ENCODE measurements at places on chromosomes 5 and 9.
A peak's percentile ranks its signal among the peaks of the same experiment; 100 is the strongest.

GRCh38 chr5:485946-486491, 38.2 kb downstream of the SLC9A3 start:
- no peak for DNase-seq

DNA sequence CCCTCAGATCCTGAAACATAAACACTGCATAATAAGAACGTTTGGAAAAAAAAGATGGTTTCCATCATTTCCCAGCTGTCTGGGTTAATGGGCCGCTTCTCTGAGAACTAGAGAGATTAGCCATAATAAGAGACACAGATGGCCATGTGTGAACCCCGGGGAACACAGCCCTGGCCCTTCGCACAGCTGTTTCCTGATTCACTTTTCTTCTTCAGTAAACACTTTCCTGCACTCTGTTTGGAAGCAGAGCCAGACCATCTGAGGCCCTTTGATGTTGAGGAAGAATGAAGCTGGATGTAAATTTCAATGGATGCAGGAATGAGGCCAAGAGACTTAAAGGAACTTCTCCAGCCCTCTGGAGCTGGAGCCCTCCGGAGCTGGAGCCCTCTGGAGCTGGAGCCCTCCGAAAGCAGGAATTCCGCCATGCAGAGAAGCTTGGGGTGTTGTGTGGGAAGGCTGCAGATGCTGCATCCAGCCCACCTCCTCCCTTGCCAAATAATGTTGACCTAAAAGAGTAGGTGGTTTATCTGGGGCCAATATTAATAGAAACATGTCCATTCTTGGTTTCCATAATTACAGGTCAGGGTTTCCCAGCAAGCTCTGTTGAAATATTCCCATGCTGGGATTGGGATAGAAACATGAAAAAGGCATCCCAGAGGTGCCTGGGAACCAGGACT, 218.9 kb downstream of the NXNL2 start:
- peak; percentile 90 for DNase-seq

GRCh38 chr5:178839319-178839704, 20.4 kb upstream of the ZNF354B start:
- no peak for DNase-seq

DNA sequence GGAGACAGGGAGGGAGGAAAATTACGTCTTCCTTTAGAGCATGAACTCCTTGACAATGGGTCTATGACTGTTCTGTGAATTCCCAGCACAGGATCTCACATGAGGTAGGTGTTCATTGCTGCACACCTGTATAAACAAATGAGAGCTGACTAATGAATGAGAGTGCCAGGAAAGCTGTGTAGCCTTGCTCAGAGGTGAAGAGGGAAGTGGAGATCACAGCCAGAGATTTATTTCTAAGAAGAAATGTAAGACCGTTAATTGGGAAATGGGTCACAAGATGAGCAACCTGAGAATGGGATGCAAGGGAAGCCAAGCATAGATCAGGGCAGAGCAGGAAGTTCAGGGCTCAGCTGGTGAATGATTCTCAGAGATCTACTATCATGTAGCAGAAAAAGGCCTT, 295.1 kb downstream of the CDK5RAP2 start:
- DNase-seq, result no peak

DNA sequence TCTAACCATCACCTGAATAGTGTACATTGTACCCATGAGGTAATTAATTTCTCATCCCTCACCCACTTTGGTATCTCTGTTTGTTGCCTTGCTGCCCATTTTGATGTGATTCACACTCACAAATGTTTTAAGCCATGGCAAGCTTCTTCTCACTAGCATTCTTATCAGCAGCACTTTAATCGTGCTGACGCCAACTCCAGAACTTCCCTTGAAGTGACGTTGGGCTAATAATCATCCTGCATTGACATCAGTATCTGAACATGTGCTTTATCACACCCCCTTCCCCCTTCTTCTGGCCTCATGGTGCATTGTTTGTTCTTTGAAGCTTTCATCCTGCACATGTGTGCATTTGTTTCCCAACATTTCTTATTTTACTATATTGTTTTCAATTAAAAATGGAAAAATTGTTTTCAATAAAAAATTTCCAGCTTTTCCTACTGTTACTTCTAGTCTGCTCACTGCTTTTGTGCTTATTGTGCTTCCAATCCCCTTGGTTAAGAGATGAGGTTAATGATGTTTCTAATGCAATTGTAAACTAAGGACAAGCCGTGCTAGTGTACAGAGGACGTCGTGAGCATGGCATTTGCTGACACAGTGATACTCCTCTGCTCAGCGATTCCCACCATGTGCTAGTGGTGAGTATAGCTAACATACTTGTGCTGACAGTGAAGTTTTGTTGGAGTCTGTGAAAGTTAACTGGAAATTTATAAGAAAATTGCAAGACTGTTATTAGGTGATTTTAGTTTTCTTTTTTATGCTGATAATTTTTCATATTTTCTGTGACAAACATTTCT, 238.5 kb downstream of the KDM4C start:
- DNase-seq, result no peak

GRCh38 chr5:81969912-81970311, 1.9 kb upstream of the ATG10 start:
- DNase-seq, result no peak

DNA sequence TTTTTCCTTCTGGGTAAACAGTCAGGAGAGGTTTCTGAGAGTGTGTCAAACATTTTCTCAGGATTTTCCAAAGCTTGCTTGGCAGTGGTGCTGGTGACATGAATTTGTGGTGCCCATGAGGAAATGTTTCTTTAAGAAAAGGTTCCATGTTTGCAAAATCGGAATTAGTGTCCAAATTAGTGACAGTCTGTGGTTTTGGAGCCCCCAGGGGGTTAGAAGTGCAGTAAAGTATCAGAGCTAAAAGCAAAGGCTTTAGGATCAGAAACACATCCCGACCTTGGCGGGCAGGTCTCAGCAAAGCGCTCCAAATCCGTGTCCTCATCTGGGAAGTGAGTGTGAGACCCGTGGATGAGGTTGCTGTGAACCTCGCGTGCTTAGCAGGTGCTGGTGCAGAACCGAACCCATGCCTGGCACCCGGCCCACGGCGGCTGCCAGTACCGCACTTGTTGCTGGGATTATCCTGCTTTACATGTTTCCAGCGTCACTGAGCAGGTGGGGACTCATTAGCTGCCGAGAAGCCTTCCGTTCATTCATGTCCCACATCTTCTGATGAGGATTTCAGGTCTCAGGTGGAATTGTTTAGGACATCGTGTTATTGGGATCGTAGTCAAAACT, 70.8 kb upstream of the COL5A1 start:
- DNase-seq, result no peak

DNA sequence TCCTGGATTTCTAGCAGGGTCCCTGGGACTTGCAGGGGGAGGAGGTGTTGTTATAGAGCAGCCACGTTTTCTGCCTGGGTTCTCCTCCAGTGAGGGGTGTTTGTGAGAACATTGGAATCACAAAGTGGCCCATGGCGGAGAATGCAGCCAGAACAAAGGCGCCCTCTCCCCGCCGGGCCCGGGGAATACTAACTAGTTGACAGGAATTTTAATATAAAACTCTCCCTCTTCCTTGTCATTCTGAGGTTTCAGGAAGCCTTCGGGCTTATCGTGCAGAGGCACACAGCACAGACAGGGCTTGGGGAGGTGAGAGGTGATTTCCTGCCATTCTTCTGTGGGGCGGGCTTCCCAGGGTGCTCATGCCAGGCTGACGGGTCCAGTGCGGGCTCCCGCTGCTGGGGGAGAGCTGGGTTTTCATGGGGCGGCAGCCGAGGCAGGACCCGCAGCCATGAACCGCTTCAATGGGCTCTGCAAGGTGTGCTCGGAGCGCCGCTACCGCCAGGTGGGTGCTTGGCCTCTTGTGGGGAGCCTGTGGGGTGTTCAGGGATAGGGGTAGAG, 37.7 kb downstream of the RGS3 start:
- DNase-seq, result peak; percentile 98

GRCh38 chr5:56686337-56687195, 128.8 kb upstream of the MAP3K1 start:
- DNase-seq, result no peak

- no peak for DNase-seq
Observed at GRCh38 chr5:103260951-103261350, 2.4 kb downstream of the MACIR start.

DNA sequence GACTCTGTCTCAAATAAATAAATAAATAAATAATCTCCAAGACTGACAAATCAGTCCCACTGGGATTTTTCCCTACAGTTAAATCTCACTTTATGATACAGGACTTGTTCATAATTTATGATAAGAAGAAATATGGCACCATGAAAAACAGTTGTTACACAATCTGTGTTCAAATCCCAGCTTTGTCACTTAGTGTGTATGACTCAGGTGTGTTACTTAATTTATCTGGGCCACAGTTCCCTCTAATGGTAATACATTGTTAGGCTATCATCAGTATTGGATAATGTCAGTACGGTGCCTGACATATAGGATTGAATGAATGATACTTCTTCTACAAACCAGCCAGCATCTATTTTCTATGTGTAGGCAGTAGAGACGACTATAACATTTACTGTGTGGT, 23.1 kb downstream of the SLC36A3 start:
- no peak for DNase-seq

GRCh38 chr9:14213504-14213903, 100.4 kb downstream of the NFIB start:
- no peak for DNase-seq

DNA sequence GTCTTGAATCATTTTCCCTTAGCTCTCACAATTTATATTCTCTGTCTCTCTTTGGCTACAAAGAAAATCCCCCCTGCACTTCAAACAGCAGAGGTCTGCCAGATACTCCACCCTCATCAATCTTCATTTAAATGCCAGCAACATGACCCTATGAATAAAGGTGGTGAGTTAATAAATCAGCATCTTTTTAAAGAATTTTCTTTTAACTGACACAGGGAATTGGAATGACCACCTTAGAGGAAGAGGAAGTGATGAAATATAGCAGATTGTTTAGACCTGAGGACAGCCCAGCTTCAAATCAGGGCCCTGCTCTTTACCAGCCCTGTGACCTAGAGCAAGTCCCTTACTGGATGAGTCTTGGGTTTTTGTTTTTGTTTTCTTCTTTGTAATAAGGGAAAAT, 223.1 kb upstream of the PAPPA start:
- no peak for DNase-seq

- DNase-seq, result no peak
Observed at GRCh38 chr5:141800617-141801016, 77.6 kb downstream of the PCDH1 start.

DNA sequence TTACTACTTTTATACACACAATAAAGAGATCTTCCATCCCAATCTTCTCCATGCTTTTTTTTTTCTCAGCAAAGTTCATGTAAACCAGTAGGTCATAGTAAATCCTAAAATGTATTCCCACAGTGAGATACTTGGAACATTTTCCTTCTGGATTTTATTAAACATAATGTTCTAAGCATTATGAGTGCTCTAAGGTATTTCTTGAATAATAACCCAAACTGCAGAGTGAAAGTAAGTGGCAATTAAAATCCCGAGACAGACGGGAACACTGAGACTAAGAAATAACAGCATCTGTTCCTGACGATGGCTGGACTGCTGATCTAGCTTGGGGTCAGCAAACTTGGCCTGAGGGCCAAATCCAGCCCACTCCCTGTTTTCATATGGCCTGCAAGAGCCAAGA, 359.8 kb downstream of the ARL15 start:
- no peak for DNase-seq

- DNase-seq, result no peak
Observed at GRCh38 chr5:177079606-177080005, 7.1 kb upstream of the FGFR4 start.

DNA sequence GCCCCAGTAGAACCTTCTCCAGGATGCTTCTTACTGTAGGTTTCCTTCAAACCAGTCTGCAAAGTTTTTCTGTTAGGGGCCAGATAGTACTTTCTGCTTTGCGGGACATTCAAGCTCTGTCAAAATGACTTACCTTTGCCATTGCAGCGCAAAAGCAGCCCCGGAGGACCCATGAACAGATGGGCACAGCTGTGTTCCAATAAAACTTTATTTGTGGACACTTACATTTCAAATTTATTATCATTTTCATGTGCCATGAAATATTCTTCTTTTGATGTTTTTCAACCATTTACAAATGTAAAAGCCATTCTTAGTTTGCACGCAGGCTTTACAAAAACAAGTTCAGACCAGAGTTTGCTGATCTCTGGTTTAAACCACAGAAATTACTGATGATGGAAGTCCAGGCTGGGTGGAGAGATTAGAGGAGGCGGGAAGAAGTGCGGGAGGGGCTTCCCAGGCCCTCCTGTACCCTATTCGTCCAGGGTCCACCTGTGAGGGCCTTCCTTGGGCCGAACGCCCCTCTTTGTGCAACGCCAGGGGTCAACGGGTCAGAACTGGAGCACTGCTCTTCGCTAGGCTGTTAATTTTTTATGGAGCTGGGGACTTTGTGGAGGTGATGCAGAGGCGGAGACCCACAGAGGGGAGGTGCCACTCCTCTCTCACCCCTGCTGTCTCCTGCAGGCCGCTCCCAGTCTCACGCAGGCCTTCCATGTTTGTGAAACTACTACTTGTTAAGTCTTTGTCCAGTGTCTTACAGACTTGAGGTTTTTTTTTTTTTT, 7.6 kb upstream of the ASS1 start:
- no peak for DNase-seq

GRCh38 chr5:156188016-156188415, 138.9 kb upstream of the SGCD start:
- no peak for DNase-seq

DNA sequence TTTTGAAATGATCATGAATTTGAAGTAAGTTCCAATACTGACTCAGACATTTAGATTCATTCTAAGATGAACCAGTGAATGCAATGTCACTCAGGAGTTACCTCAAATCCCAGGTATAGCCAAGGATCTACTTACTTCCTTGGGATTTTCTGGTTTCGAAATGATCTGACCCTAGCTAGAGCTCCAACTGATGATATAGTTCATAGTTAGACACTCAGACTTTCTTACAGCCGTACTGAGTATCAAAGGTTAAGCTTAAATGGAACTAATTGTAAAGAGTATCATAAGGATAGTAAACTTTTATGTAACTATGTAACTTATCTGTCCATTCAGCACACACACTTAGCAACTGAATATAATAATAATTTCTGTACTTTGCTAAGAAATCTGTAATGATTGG, 84.0 kb upstream of the FSD1L start:
- no peak for DNase-seq

- DNase-seq, result no peak
Observed at GRCh38 chr9:79902825-79903600, 331.2 kb downstream of the TLE4 start.

- DNase-seq, result no peak
Observed at GRCh38 chr5:159215886-159216285, 6.5 kb upstream of the RNF145 start.

GRCh38 chr5:106262395-106262794, 1408.3 kb downstream of the EFNA5 start:
- DNase-seq, result no peak

DNA sequence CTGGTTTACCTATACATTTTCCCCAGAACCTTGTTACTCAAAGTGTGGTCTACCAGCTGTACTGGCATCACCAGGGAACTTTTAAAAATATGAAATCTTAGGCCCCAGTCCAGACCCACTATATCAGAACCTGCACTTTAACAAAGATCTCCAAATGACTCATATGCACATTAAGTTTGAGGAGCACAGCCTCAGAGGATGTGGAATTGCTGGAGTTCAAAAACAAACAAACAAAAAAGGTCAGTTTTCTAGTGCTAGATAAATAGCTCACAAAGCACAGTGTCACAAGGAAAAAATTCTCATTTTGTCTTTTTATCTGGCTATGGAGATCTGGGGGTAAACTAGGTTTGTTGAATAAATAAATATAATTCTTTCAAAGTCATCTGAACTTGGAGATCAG, 68.9 kb upstream of the ANKRD55 start:
- DNase-seq, result peak; percentile 38

- no peak for DNase-seq
Observed at GRCh38 chr5:63727583-63727982, 234.7 kb downstream of the HTR1A start.
